Sciatic nerve (tissue), 2 donors: ENCODE measurements at places on chromosomes 7 and 10.
A peak's percentile ranks its signal among the peaks of the same experiment; 100 is the strongest.

DNA sequence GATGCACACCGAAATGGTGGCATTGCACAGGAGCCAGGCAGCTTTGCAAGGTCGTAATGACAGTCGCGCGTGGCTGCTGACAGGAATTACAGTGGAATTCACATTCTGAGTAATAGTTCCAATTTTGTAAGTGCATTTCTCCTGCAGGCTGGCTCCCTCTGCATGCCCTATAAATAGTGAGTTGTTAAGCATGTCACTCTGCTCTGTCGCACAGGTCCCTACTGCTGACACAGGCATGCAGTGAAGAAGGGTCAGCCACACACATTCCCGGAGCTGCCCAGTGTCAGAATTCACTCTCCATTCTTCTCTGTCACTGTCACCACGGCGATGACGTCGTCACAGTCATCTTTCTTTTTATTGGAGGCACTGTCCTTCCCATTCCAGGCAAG, 49.2 kb upstream of the SHH start:
- DNase-seq = no peak

DNA sequence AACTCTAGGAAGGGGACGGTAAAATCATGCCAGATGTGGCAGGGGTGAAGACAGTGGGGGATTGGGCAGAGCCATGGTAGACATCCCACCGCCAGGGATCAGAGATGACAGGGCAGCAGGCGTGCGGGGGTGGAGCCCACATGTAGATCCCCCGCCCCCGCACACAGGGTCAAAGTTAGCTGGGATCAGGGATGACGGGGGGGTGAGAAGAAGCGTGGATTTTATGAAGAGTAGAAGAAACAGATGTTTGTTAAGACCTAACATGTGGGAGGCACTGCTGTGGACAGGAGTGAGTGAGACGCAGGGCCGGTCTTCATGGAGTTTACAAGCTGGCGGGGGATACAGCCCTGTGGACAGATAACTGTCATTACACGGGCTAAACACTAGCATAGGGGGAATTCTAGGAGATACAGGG, 154.0 kb upstream of the KLF14 start:
- DNase-seq = no peak

- peak; percentile 33 for DNase-seq
These were observed 142.5 kb downstream of the WDR37 start for GRCh38 chr10:1198453-1199344.

- no peak for DNase-seq
These were observed 464 bp downstream of the KIAA1217 start for GRCh38 chr10:24209432-24209771.

- DNase-seq = no peak
These were observed 889.9 kb upstream of the PHF14 start for GRCh38 chr7:10083766-10084165.

GRCh38 chr10:3676564-3676963, 108.4 kb downstream of the KLF6 start:
- no peak for DNase-seq

- DNase-seq = no peak
These were observed 55.5 kb upstream of the LHFPL3 start for GRCh38 chr7:104272767-104273384.

GRCh38 chr10:21157664-21158063, 260.6 kb upstream of the NEBL start:
- no peak for DNase-seq

- DNase-seq = no peak
These were observed 76.6 kb upstream of the ABI1 start for GRCh38 chr10:26937371-26937770.

DNA sequence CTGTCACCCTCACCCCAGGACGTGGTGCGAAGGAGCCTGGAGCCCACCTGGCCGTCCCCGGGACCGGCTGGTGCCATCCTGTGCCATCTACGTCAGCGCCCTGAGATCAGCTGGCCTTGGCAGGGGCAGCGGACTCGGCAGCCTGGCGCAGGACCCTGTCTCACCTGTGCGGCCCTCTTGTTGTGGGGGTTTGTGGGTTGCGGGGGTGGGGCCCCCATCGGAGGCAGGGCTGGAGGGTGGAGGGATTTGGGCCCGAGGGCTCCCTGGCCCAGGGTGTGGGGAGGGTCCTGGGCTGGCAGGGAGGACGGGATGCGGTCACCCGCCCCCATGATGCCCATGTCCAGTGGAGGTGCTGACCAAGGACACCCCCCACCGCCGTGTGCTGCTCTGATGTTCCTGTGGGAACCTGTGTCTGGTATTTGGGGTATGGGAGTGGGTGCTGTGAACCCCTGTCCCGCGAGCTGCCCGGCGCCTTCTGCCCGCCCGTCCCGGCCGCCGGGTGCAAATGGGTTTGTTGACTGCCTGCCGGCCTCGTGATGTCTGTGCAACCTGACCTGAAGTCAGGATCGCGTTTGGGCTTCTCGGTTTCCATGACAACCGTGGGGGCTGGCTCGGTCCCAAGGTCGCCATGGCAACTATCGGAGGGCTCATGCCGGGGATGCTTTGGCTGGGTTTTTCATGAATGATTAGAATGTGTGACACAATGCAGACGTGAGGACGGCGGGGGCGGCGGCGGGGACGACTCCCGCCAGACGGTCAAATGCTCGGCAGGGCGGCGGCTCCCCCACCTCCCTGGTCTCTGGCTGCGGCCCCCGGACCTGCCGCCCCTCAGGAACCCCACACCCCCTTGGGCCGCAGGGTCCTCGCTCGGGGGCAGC, 7.3 kb downstream of the MAFK start:
- peak; percentile 96 for DNase-seq

DNA sequence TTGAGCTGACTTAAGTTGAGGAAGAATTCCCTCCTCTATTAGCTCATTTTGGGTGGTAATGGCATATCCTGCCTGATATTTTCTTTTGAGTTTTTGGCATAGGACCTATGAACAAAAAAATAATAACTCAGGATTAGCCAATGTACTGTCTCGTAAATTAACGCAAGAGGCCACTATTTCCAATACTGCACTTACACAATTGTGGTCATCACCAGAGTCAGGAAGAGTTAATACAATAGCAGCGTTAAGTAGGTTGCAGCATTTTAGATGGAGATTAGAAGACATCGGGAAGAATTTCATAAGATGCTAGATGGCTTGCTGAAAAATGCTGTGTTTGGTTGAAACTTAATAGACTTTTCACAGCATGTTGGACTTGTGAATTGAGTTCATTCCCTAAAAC, 36.4 kb downstream of the ANTXRL start:
- no peak for DNase-seq

- peak; percentile 59 for DNase-seq
These were observed 13.2 kb upstream of the FRMPD2 start for GRCh38 chr10:48287417-48288391.

DNA sequence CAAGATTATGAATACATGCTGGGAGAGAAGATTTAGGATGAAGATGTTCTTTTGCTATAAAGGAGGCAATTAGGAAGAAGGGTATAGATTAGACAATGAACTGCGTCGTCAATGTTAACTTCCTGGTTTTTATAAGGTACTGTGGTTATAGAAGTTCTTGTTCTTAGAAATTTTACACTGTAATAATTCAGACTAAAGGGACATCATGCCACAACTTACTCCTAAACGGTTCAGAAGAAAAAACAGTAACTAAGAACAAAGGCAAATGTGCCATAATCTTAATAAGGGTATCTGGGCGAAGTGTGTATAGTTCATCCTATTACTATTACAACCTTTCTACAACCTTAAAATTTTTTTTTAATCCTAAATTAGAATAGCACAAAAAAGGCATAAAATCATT, 31.3 kb upstream of the DDC start:
- DNase-seq = no peak

GRCh38 chr10:119095640-119096039, 8.3 kb upstream of the DENND10 start:
- no peak for DNase-seq

DNA sequence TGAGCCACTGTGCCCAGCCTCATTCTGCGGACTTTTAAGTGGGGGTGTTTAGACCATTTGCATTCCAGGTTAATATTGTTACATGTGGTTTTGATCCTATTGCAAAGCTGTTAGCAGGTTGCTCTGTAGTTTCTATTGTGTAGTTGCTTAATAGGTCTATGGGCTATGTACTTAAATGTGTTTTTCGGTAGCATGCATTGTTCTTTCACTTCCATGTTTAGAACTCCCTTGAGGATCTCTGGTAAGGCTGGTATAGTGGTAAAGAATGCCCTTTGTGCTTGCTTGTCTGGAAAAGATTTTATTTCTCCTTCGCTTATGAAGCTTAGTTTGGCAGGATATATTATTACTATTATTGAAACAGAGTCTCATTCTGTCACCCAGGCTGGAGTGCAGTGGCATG, 13.4 kb upstream of the LRRD1 start:
- no peak for DNase-seq

GRCh38 chr10:74826142-74827044, at the start of gene KAT6B:
KAT6B (plus strand) TSS chr10:74826600; CDS start chr10:74842858, 16,258 bp downstream.
- peak; percentile 100 for DNase-seq
